ENCODE measurements at places on chromosomes 11 and 22.

DNA sequence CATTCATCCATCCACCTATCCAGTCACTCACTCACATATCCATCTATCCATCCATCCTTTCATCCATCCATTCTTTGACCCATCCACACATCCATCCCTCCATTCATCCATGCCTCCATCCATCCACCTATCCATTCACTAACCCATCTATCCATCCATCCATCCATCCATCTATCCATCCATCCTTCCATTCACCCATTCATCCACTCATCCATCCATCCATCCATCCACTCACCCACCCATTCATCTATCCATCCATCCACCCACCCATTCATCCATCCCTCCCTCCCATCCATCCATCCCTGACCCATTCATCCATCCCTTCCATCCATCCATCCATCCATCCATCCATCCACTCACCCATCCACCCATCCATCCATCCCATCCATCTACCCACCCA, 4.9 kb upstream of the MUC2 start:
- DNase-seq: no peak

DNA sequence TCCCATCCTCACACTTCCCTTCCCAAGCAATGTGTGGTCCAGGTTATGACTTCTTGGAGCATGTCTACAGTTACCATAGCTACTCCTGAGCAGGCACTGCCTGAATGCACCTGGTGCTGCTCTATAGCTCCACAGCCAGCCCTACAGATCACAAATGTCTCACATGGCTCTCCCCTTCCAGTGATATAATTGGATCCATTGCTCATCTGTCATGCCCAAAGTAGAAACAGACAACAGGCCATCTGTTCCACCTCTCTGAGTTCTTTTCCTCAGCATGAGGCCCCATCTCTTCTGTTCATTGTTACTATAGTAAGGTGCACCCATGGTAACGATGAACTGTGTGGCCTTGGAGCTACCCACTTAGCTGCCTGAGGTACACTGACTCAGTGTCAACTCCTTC, 320.3 kb upstream of the ZC3H12C start:
- DNase-seq: no peak

DNA sequence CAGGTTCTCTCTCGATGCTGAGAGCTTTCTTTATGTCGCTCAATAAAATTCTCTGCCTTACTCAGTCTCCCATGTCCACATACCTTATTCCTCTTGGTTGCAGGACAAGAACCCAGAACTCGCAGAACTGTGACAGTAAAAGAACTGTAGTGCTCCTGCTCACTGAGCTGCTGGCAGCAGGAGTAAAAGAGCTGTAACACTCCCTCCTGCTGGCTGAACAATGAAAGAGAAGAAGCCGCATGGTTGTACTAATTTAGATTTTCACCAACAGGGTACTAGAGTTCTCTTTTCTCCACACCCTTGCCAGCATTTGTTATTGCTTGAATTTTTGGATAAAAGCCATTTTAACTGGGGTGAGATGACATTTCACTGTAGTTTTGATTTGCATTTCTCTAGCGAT, 433.2 kb downstream of the GUCY1A2 start:
- no peak for DNase-seq

GRCh38 chr11:40567392-40567791, 892.1 kb downstream of the LRRC4C start:
- no peak for DNase-seq

DNA sequence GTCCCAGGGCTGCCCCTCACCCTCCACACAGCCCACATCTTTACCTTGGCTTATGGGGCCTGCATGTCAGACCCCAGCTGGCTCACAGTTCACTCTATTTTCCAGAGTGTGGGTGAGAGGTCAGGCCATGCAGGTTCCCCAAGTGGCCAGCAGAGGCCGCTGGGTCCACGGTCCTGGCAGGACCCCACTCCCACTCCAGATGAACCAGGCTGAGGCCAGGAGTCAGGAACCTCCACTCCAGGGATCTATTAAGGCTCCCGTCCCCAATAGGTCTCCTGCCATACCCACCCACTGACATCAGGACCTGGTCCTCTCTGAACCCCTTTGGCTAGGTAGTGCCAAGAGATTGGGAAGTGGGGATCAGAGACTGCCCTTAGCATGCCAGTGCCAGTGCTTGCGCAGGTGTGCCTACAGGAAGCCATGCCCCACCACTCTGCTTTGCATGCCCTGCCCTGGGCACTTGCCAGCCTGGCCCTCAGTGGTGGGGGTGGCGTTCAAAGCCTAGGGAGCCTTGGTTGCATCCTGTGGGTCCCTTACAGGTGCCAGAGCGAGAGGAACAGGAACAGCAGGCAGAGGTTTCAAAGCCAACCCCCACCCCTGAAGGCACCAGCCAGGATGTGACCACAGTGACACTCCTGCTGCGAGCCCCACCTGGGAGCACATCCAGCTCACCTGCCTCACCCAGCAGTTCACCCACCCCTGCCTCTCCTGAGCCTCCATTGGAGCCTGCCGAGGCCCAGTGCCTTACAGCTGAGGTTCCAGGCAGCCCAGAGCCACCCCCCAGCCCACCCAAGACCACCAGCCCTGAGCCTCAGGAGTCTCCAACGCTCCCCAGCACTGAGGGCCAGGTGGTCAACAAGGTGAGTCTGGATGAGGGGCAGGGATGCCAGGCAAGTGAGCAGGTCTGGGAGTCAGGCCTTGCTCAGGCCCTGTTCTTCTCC, 8.3 kb downstream of the SMTN start:
- DNase-seq: no peak

DNA sequence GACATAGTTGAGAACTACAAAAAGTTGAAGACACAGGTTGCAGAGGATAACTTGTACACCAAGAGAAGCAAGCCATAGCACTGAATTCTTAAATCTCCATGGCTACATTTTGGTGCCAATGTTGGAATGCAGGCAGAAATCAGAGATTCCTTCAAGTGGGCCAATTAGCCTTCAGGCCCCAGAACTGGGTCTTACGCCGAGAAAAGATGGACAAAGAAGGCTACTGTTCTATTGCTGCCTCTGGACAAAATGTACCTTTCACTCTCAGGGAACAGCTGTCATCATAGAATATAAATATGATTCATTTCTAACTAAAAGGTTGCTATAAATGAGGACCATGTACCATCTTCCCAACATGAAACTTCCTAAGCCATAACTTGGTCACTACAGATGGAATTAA, 13.7 kb downstream of the TMEM216 start:
- DNase-seq: no peak

DNA sequence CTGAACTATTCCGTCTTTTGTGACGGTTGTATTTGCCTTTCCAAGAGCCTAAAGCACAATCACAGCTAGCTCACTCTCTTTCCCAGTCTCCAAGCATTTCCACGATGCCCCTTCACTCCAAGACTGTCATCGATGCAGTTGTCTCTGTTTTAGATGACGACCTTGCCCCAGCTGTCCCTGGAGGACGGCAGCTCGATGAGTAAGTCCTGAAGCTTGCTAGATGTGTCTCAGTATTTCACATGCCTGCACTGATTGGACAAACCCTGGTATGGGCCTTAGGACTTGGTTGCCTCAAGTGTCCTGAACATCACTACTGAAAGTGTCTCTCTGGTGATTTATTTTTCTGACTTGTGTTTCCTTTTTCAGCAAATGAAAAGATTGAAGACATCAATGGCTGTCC, 129.9 kb downstream of the NAV2 start:
- DNase-seq: no peak

DNA sequence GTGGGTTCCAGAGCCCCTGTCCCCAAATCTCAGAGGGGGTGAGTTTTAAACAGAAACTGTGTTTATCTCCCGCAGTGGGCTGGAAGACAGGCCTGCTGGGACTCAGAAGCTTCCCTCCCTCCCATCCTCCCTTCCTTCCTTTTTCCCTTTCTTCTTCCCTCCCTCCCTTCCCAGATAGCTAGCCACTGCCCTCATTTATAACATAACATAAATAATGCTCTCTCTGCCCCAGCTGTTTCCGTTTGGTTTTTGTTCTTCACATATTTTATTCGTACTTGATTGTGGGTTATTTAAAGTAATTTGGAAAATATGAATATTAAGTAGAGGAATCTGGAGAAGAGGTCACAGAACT, 140.9 kb downstream of the TEAD1 start:
- DNase-seq: no peak

DNA sequence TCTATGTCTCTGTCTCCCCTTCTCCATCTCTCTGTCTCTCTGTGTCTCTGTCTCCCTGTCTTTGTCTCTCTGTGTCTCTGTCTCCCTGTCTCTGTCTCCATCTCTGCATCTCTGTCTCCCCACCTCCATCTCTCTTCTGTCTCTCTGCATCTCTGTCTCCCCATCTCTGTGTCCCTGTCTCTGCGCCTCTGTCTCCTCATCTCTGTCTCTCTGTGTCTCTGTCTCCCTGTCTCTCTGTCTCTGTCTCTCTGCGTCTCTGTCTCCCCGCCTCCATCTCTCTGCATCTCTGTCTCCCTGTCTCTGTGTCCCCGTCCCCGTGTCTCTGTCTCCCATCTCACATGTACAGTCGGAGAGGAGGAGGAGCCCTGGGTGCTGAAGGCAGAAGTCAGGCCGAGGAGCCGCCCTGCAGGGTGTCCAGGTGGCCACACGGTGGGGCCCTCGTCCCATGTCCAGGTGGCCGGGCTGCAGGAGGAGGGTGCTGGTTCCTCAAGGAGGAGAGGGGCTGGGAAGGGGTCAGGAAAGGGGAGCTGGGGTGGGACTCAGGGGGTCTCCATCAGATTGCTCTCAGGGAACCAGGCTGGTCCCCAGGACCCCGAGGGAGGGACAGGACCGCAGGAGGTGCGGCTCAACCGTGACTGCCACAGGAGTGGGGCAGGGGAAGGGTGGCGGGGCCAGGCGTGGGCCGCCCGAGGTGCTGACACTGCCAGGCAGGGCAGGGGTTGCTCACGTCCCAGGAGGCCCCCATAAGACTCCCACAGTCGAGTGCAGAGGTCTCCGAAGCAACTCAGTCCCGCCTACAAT, 25.6 kb upstream of the TH start:
- DNase-seq: peak; percentile 64

DNA sequence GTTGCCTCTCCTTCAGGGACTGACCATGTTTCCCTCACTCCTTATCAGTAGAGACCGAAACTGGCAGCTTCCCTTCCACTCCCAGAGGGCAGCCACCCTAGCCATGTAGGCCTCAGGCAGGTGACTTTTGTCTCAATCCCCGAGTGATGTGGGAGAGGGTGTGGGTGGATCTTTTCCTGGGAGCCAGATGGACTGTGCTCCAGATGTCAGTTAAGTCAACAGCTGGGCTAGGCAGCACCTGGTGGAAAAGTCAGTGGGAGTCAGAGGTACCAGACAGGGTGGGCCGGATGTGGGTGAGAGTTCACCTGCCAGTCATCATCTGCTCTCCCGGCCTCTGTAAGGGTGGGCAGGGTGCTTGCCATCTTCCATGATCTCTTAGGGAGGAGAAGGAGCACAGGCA, 1.9 kb downstream of the BANF1 start:
- DNase-seq: no peak

DNA sequence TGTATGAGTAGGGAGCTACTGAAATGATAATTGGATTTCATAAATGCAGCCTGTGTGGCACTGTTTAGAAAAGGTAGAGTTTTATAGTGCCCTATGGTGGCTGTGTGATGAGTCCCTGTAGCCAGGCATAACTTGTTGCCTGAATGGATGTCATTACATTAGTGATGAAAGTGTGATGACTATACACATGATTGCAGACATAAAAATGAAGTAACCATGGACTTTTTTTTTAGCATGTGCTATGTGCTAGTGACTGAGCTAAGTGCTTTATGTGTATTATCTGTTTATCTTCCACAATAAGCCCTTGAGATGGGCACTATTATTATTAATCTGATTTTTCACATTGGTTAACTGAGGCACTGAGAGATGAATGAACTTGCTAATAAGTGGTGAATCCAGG, 13.5 kb upstream of the GRAMD1B start:
- DNase-seq: no peak

- no peak for DNase-seq
These were observed 540.9 kb downstream of the TBC1D22A start for GRCh38 chr22:47303161-47303890.

GRCh38 chr11:46367244-46367915, 14.1 kb upstream of the MDK start:
- peak; percentile 70 for DNase-seq

- DNase-seq: no peak
These were observed 39.5 kb downstream of the CHRDL2 start for GRCh38 chr11:74691755-74692154.

DNA sequence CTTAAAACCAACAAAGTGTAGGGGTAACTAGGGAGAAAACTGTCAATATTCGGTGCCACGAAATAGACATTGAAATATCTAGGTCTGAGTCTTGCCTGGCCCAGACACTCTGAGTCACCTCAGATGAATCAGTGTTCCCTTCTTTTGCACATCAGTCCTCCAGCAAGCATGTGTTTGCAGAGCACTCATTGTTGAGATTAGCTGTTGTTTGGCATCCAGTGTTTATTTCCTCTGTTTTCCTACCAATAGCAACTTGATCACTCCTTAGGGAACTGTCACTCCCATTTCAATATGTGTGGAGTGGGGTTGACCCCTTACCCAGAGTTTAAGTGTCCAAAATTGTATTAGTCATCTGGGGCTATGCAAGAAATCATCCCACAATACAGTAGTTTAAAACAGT, 4.7 kb upstream of the ASCC2 start:
- DNase-seq: no peak

DNA sequence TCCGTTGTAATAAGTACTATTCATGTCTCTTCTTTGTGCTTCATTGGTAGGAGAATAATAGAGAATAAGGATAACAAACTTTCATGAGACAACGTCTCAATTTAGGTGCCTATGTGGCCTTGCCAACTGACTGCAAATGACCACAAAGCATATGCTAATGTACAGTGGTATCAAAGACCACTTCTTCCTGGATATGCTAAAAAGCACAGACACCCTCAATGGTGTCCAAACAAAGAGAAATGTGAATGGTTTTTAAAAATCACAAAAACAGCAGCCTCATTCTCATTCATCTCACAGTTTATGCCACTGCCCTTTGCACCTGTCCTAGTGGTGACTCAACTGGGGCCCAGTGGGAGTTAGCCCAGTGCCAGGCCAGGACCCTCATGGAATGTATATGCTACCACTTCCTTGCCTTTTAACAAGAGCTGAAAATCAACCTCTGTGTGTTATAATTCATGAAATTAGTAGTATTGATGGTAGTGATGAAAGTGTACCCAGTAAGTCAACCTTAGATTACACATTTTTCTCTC, 65.2 kb upstream of the MTMR2 start:
- no peak for DNase-seq

DNA sequence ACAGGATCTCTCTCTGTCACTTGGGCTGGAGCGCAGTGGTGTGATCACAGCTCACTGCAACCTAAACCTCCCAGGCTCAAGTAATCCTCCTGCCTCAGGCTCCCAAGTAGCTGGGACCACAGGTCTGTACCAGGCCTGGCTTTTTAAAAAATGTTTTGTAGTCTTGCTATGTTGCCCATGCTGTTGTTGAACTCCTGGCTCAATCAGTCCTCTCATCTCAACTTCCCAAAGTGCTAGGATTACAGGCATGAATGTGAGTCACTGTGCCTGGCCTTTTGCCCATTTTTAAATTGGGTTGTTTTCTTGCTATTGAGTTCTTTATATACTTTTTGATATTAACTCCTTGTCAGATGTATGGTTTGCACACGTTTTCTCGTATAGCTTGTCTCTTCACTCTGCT, 33.0 kb upstream of the PITPNB start:
- DNase-seq: no peak
